CD8-positive, alpha-beta memory T cell (primary cell): ENCODE measurements at places on chromosomes 7 and 10. TPM values are rescaled to one million over a fixed set of nuclear protein-coding genes. Genes with fewer than 3 reads are reported as not detected.

Gene SPDYE2
- not detected for total RNA-seq

Gene CTTNBP2
- total RNA-seq: not detected

- peak overlapping the region; percentile 94 for H3K27ac ChIP-seq
- H3K36me3 ChIP-seq: no peaks in the 10 kb centered on the region
- peak overlapping the region; percentile 3 for H3K4me3 ChIP-seq
- peaks cover 30% of the 10 kb centered on the region for H3K4me1 ChIP-seq
- H3K27me3 ChIP-seq: no peaks in the 10 kb centered on the region
- no peak for DNase-seq
Measured at GRCh38 chr7:138000081-138000701, 1.7 kb downstream of the CREB3L2 start.

DNA sequence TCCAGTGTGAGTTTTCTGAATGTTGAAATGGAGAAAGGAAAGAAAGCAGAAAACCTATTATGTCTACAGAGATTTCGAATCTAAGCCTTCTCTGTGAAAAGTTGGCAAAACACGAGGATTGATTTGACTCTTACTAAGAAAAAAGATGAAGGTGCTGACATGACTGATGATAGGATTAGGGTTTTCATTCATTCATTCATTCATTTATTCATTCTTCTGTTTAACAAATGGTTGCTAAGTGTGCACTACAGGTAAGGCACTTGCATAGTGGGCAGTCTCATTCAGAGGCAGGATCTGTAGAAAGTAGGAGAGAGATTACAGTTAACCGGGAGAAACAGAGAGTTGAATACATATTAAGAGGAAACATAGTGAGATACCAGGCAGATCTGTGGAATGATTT lies 137.1 kb downstream of the ZNF365 start:
- no peaks in the 10 kb centered on the region for H3K4me1 ChIP-seq
- H3K27me3 ChIP-seq: no peaks in the 10 kb centered on the region
- no peak overlapping the region for H3K27ac ChIP-seq
- no peak for DNase-seq
